ENCODE measurements at places on chromosomes 16 and 17. TPM values are rescaled to one million over a fixed set of nuclear protein-coding genes. Genes with fewer than 3 reads are reported as not detected.

The NPIPB9 gene
- 1.7 TPM for total RNA-seq

The MT1A gene
- total RNA-seq: 0.43 TPM

The TACO1 gene
- total RNA-seq: 11.3 TPM

The ZG16B gene
- 0.09 TPM for total RNA-seq

The SRRM2 gene
- total RNA-seq: 32.2 TPM

The MYH2 gene
- not detected for total RNA-seq

The LRRC75A gene
- total RNA-seq: 0.77 TPM
